ENCODE measurements at places on chromosomes 2 and 18.

- no peak for DNase-seq
Measured at GRCh38 chr2:233418761-233419546, 64.7 kb downstream of the DGKD start.

DNA sequence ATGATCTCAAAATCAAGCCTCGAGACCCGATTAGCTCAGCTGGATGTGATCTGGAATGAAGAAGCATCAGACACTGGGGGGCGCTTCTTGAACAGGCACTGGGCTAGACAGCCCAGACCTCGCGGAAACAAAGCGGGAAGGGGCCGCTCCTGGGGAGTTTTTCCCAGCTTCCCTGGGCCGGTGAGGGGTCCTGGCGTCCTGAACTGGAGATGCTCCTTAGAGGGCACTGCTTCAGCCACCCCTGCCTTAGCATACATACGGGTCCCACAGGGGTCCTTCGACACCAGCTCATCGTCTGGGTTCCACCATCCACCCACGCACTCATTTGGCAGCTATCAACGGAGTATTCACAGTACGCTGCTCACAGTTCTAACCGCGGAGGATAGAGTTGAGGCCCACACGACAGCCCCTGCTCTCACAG lies 146.7 kb downstream of the TSN start:
- no peak for DNase-seq

DNA sequence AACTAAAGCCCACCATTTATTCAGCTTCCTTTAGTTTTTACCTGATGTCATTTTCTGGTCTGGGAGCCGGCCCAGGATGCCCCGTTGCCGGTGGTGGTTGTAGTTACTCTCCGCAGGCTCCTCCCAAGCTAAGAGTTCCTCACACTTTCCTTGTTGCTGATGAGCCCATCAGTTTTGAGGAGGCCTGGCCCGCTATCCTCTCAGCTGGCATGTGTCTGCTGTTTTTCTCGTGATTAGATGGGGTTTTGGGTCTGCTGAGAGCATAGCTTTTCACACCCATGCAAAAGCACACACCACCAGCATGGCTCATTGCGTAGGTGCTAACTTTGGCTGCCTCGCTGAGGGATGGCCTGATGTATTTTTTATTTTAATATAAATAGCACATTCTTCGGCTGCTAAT lies 72.1 kb downstream of the PSMG2 start:
- no peak for DNase-seq

- no peak for DNase-seq
Measured at GRCh38 chr2:106156305-106157296, 37.5 kb downstream of the UXS1 start.

DNA sequence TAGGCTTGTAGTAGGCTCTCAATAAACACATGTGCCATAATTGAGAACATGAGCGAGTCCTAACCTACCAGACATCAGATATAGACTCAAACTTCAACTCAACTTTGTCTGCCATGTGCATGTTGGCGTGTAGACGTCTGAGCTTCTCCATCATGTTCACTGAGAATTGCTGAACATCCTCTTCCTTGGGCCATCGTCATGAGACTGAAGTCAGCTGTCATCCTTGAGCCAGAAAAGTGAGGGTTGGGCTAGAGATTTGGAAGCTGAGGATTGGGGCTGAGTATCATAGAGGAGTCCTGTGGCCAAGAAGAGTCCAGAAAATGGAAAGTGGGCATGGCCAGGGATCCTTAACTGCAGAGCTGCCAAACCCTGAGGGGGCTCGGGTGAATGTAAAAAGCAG lies 7.8 kb upstream of the EFR3B start:
- DNase-seq = no peak

- DNase-seq = no peak
Measured at GRCh38 chr2:65686928-65687521, 254.6 kb upstream of the SPRED2 start.

GRCh38 chr2:147657086-147658000 lies 187.5 kb upstream of the ACVR2A start:
- no peak for DNase-seq

GRCh38 chr2:55419679-55420438 lies at the start of gene CCDC88A:
Gene CCDC88A, minus strand, starts transcription at chr2:55419856. Its CDS starts 777 bp downstream, at chr2:55419079.
- DNase-seq = peak; percentile 65

DNA sequence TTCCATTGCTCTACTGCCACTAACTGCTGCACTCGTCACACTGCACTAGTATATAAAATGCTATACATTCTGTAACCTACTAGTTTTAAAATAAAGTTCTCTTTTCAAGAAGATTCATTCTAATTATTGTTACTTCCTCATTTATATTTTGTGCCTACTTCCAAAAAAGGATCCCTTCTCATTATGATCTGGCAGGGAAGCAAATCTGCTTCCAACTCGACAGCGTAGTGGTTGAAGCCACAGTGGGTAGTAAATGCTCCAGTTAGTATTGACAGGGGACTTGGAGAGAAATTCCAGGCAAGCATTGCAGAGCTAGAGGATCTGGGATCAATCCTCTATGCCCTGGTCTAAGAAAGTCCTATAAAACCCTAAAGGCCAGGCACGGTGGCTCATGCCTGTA lies 53.3 kb upstream of the AP1S3 start:
- DNase-seq = no peak
